ENCODE measurements at places on chromosomes 13 and 19. TPM values are rescaled to one million over a fixed set of nuclear protein-coding genes. Genes with fewer than 3 reads are reported as not detected.

DNA sequence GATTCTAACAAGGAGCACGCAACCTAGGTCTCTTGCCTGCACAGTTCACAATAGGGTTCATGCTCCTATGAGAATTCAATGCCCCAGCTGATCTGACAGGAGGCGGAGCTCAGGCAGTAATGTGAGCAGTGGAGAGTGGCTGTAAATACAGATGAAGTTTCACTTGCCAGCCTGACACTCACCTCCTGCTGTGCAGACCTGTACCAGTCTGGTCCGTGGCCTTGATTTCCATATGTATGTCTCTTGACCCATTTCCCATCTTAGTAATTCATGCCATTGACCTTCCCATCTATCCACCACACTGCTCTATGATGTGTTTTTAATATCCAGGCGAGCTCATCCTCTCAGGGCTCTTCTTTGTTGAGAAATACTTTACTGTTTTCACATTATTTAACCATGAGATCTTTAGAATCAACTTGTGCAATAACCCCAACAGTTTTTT lies 95.2 kb downstream of the LRCH1 start:
- no peaks in the 10 kb centered on the region for H3K27me3 ChIP-seq
- H3K4me3 ChIP-seq = no peak overlapping the region
- no peaks in the 10 kb centered on the region for H3K36me3 ChIP-seq
- peaks cover 13% of the 10 kb centered on the region for H3K4me1 ChIP-seq
- DNase-seq = peak; percentile 49
- H3K27ac ChIP-seq = no peak overlapping the region

DNA sequence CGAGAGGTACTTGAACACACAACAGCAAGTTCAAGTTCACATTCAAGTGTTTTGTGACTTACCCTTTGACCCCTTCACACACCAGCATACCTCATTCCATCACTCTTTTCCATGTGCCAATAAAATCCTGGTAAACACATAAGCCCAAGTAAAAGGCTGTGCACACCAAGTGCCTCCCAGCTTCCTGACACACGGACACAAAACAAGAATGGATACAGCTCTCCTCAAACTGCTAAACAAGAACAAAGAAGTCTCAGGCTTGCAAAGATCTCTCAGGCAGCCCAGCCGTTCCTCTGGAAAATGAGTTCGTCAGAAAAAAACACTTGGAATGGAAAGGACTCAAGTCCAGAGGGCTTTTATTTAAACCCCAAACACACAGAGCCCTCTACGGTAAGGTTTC lies 83.7 kb downstream of the NUFIP1 start:
- H3K27me3 ChIP-seq = no peaks in the 10 kb centered on the region
- DNase-seq = no peak
- peak overlapping the region; percentile 67 for H3K27ac ChIP-seq
- H3K4me3 ChIP-seq = no peak overlapping the region

DNA sequence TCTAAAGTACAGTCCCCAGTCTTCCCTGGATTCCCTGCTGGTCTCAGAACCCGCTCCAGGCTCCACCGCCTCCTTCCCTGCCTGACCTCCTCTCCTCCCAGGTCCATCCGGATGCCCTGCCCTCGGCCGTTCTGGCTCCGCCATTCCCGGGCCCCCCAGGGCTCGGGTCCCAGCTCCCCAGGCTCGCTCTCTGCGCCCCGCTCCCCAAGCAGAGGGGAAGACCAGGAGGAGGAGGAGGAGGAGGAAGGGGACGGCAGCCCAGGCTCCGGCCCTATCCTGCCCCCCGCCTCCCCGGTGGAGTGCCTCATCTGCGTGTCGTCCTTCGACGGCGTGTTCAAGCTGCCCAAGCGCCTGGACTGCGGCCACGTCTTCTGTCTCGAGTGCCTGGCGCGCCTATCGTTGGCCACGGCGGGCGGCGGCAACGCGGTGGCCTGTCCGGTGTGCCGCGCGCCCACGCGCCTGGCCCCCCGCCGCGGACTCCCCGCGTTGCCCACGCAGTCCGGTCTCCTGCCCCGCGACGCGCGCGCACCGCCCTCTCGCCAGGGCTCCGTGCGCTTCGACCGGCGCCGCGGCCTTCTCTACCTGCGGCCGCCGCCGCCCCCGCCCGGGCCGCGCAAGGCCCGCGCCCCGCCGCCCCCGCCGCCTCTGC lies 647 bp downstream of the RNF225 start:
- H3K4me1 ChIP-seq = peaks cover 26% of the 10 kb centered on the region
- no peaks in the 10 kb centered on the region for H3K27me3 ChIP-seq
- H3K4me3 ChIP-seq = no peak overlapping the region

DNA sequence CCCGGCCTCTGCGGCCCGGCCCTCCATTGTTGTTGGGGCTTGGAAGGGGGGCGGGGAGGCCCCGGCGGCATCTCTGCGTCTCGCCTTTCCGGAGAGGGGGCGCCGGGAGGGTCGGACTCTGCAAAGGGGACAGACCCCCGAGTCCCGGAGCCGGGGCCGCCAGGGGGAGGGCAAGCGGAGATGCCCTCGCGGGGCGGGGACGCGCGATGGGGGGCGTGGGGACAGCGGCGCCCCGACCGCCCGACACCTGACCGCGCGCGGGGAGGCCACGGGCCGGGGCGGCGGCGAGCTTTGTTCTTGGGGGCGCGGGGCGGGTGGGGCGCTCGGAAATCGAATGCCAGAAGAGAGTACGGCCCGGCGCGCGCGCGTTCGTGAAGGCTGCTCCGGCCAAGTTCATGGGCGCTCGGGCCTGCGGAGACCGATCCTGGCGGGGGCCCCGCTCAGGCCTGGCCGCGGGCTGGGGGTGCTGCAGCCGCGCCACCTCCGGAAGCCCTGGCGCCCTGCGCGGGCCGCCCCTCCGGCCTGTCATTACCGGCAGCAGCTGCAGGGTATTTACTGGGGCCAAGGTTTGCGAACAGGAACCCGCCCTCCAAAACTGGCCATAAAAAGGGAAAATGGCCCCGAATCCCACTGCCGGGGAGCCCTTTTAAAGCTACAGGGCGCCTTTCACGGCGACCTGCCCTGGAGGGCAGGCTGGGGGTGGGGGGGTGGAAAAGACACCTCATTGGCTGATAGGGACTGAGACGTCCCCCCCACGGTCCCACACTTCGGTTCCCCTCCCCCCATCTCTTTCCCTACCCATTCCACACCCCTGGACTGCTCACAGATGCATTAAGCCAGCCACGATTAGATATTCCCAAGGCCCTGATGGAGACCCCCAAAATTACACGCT lies 11.1 kb upstream of the NANOS3 start:
- H3K27me3 ChIP-seq = no peaks in the 10 kb centered on the region
- DNase-seq = peak; percentile 48
- H3K4me3 ChIP-seq = peak overlapping the region; percentile 0
- H3K4me1 ChIP-seq = peaks cover 27% of the 10 kb centered on the region

DNA sequence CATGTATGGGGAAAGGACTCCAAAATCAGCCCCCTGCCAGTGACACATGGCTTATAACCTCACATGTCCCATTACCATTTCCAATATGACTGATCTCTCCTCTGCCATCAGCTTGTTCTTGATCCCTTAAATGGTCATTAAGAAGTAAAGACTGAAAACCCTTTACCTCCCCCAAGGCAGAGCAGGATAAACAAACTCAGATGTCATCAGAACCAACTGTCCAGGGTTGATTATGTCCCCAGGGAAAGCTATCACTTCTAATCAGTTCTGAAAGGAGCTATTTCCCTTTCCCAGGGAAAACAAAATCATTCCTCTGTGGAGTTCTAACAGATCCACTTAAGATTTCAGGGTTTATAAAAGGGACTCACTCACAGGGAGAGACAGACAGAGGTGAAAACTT lies 350.9 kb downstream of the SUCLA2 start:
- no peaks in the 10 kb centered on the region for H3K4me1 ChIP-seq
- no peaks in the 10 kb centered on the region for H3K36me3 ChIP-seq
- DNase-seq = no peak
- no peak overlapping the region for H3K27ac ChIP-seq

- peaks cover 8% of the 10 kb centered on the region for H3K4me1 ChIP-seq
- H3K27ac ChIP-seq = peak overlapping the region; percentile 36
- H3K4me3 ChIP-seq = no peak overlapping the region
Measured at GRCh38 chr13:83877651-83878355, 4.5 kb downstream of the SLITRK1 start.

GRCh38 chr19:29315556-29316190 lies 102.7 kb upstream of the UQCRFS1 start:
- no peaks in the 10 kb centered on the region for H3K27me3 ChIP-seq
- no peaks in the 10 kb centered on the region for H3K4me1 ChIP-seq
- no peak overlapping the region for H3K27ac ChIP-seq
- H3K4me3 ChIP-seq = no peak overlapping the region
- no peaks in the 10 kb centered on the region for H3K36me3 ChIP-seq

DNA sequence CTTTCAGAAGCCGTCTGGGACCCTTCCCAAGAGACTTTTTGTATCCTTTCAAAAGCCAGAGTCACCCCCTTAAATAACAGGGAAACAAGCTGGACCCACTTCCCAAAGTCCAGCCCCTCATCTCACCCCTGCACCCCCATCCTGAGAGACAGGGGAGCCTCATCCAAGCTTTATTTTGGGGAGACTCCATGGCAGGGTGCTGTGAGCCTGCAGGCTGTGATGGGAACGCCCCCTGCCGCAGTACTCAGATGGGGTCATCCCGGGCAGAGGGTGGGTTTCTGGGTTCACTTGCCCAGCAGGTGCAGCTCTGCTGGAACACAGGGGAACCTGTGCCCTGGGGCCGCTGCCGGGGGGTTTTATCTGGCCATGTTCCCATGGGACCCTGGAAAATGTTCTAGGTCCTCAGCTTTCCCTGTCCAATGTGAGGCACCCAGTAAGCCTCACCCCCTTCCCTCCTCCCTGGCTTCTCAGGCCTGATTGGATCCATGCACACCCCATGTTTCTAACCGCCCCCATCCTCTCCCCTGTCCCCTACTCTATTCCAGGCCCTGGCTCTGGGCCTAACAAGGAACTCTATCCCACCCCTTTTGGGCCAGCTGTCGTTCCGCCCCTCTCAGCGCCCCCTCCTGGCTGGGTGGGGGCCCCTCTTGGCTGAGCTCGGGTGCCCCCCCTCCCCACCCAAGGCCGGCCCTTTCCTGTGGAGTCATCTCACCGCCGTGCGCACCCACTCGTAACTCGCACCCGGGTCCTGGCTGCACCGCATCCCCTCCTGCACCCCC lies 1.0 kb downstream of the HIF3A start:
- H3K4me1 ChIP-seq = peaks cover 47% of the 10 kb centered on the region
- DNase-seq = peak; percentile 45

- DNase-seq = no peak
- H3K36me3 ChIP-seq = no peaks in the 10 kb centered on the region
- no peaks in the 10 kb centered on the region for H3K27me3 ChIP-seq
- no peaks in the 10 kb centered on the region for H3K4me1 ChIP-seq
Measured at GRCh38 chr13:66774046-66774445, 456.1 kb downstream of the PCDH9 start.

- no peak overlapping the region for H3K4me3 ChIP-seq
- peaks cover 36% of the 10 kb centered on the region for H3K27me3 ChIP-seq
- H3K27ac ChIP-seq = no peak overlapping the region
- DNase-seq = peak; percentile 72
- H3K36me3 ChIP-seq = no peaks in the 10 kb centered on the region
Measured at GRCh38 chr19:55437410-55437809, 5.7 kb downstream of the SHISA7 start.

GRCh38 chr13:30504081-30504480 lies 38.3 kb upstream of the HMGB1 start:
- H3K27me3 ChIP-seq = no peaks in the 10 kb centered on the region
- no peaks in the 10 kb centered on the region for H3K4me1 ChIP-seq
- DNase-seq = no peak
- H3K4me3 ChIP-seq = no peak overlapping the region
- H3K27ac ChIP-seq = no peak overlapping the region
- no peaks in the 10 kb centered on the region for H3K36me3 ChIP-seq

- H3K27me3 ChIP-seq = no peaks in the 10 kb centered on the region
- H3K36me3 ChIP-seq = no peaks in the 10 kb centered on the region
- no peak overlapping the region for H3K27ac ChIP-seq
- peaks cover 12% of the 10 kb centered on the region for H3K4me1 ChIP-seq
- no peak for DNase-seq
Measured at GRCh38 chr19:29623726-29624488, 17.8 kb downstream of the POP4 start.

DNA sequence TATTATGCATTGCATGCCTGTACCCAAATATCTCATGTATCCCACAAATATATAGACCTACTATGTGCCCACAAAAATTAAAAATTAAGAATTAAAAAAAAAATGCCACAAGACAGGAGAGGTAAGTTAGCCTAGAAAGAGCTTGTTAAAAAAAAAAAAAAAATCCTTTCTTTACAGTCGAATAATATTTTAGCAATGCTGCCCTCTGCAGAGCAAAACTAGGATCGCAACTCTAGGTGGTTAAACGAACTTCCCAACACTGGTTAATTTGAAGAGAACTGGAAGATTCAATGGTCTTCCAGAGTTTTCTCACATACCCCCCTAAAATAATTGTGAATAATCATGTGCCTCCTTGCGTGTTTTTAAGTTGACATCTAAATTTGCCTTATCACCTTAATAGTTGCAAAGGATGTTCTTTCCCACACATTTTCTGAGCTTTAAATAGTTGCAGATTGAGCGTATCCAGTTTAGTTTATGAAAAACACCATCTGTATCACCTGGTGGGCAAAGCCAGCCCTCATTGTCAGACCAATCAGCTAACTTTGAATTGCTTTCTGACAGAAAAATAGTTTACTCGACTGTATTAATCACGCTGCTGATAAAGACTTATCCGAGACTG lies 47.4 kb upstream of the RCBTB2 start:
- no peaks in the 10 kb centered on the region for H3K36me3 ChIP-seq
- no peak overlapping the region for H3K4me3 ChIP-seq
- peak overlapping the region; percentile 16 for H3K27ac ChIP-seq
- no peaks in the 10 kb centered on the region for H3K27me3 ChIP-seq
- peaks cover 22% of the 10 kb centered on the region for H3K4me1 ChIP-seq
- DNase-seq = peak; percentile 83

The TMPRSS9 gene
- total RNA-seq = not detected

The FCER2 gene
- total RNA-seq = not detected

The FFAR2 gene
- not detected for total RNA-seq

The SOHLH2 gene
- total RNA-seq = not detected

The SHANK1 gene
- 0.26 TPM for total RNA-seq

Measured in body of pancreas (tissue), 4 donors.